CD4-positive, alpha-beta memory T cell (primary cell): ENCODE measurements at places on chromosomes 6 and 20.

DNA sequence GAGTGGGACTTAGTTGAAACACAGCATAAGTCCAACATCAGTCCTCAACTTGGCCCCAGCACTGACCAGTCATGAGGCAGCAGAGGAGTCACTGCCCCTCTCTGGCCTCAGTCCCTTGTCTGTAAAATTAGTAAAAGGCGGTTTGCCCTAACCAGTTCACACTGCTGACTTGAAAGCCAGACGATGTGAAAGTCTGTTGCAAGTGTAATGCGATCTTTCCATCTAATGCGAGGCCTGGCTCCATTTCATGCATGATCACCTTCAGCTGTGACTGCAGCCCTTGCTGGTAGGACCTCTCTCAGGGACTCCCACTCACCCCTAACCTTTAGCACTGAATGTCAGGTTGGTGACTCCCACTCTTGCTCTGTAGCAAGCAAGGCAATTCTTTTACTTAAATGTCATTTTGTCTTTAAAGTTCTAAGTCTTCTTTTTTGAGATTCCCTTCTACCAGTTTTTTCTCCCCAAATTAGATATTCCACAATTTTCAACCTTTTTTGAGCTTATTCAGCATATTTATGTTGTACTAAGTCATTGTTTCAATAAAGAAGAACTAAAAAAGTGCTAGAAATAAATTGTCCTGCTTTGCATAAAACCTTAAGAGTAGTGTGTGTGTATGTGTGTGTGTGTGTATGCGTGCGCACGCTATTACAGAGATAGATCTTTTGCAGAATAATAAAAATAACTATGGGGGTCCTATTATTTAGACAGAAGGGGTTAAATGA lies 245.5 kb downstream of the PACRG start:
- DNase-seq: no peak

GRCh38 chr20:8807480-8808201 lies 261.2 kb upstream of the PLCB4 start:
- DNase-seq: no peak

GRCh38 chr6:6749702-6750491 lies 161.4 kb downstream of the LY86 start:
- DNase-seq: no peak

DNA sequence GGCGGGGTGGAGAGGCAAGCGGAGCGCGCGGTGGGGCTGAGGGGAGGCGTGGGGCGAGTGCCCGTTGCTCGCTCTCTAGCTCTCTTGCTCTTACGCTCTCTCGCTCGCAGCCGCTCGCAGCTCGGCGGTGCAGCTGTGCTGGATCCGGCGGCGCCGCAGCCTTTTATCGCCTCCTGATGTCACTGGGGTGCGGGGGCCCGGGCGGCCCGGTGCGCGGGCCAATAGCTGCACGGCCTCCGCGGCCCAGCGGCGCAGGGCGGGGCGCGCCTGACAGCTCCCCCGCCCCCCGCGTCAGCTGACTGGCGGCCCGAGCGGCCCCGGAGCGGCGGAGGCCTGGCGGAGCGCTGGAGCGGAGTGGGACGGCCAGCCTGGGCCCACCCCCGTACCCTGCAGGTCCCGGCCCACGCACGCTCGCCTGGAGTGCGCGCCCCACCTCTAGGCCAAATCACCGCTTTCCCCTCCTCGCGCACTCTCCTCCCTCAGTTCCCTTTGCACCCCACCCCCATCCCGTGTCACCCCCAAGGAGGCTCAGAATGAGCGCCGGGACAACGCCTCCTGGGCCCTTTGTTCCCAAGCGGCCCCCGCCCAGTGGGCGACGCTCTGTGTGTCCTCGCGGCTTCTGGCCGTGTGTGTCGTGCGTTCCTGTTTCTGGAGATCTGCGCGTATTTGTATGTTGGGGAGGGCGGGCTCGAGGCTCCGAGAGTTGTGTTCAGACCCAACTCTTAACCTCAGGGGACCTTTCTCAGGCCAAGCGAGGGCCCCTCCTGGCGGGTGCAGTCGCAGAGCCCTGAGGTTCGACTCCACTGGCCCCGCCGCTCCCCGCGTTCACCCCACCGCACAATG lies at the start of gene MAFB:
TSS of gene MAFB (minus strand) at position 137 of the 843 bp plus-strand sequence. CDS start 386 bp downstream, outside the sequence.
- peak; percentile 7 for DNase-seq

DNA sequence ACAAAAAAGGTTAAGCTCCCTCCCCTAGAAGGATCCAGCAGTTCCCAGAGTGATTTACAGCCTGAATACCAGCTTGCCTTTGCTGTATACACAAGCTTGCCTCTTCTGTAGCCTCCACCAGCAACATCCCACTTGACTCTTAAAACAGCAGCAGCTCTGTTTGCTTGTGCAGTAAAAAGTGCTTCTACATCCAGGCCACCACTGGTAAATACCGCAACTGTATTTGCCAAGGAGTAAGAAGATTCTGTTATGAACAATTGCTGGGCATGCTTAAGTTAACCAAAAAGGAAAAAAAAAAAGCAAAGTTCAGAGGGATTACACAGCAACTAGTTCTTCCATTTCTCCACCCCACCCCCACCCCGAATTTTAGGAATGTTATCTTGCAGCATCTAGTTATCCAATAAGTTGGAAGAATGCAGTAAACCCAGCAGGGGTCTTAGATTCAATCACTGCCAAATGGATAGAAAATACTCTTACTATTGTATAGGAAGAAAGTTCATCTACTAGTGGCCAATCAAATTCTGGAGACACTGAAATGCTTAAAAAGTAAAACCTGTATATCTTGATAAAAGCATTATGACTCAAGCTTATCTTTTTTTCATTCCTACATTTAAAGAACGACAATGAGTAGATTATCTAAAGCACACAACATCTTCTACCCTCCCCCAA lies 4.8 kb downstream of the SALL4 start:
- no peak for DNase-seq

- DNase-seq: no peak
These were observed 86.5 kb upstream of the FYN start for GRCh38 chr6:111959766-111960165.

GRCh38 chr20:57756213-57756612 lies 46.4 kb upstream of the PMEPA1 start:
- no peak for DNase-seq

DNA sequence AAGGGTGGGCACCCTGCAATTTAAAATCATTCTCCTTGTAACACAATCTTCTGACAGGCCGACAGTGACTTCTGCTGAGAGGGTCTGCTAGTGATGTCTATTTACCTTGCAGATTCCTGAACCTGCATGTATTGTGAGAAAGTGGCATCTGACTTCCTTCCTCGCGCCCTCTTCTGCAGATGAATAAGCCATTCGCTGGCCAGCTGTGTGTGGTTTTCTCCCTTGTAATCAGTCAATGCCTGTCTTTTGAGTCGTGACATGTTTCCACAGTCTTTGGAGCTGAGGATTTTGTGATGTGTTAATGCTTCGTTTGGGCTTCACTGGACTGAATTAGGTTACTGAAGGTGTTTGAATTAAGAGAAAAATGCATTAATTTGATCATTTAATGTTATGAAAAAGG lies 125.3 kb downstream of the GRM1 start:
- no peak for DNase-seq

GRCh38 chr6:153405931-153406330 lies 274.8 kb upstream of the RGS17 start:
- DNase-seq: no peak

DNA sequence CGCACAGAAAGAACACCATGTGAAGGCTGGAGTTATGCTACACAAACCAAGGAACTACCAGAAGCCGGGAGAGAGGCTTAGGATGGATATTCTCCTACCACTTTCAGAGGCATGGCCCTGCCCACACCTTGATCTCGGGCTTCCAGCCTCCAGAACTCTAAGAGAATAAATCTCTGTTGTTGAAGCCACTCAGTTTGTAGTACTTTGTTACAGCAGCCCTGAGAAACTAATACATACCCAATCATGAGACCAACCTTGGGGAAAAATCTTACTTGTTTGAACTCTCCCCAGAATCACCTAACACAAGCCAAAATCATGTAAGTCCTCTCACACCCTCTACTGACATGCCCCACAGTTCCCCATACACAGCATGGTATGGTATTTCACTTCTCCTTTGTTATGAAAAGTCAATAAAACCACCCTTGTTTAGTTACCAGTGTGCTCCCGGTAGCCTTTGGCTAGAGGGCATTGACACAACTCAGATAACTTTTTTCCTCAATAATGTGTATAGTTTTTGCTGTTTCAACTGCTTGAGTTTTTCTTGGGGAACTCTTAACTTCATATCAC lies 40.7 kb upstream of the SLC2A12 start:
- DNase-seq: no peak

- DNase-seq: no peak
These were observed 17.3 kb downstream of the RAMACL start for GRCh38 chr6:166569206-166569605.

- no peak for DNase-seq
These were observed 22.7 kb upstream of the BMP2 start for GRCh38 chr20:6744805-6745204.

DNA sequence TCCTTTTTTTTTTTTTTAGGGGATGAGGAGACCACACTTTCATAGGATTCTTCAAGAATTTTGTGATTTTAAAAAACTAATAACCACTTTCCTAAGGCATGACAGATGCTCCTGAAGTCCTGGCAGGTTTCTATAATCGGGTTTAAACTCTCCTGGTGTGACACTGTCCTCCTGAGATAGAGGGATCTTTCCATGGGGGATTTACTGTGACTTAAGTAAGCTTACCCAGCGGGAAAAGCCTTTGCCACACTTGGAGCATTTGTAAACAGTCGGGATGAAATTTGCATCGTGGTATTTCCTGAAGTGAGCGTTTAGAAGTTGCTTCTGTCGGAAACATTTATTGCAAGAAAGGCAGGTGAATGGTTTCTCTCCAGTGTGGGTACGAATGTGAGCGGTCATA lies 16.6 kb downstream of the CTCFL start:
- no peak for DNase-seq

- DNase-seq: no peak
These were observed 66.7 kb downstream of the ZDHHC14 start for GRCh38 chr6:157447735-157448134.

GRCh38 chr6:163080228-163080627 lies 334.3 kb upstream of the QKI start:
- no peak for DNase-seq

- no peak for DNase-seq
These were observed 108.5 kb downstream of the LY86 start for GRCh38 chr6:6696867-6697531.

DNA sequence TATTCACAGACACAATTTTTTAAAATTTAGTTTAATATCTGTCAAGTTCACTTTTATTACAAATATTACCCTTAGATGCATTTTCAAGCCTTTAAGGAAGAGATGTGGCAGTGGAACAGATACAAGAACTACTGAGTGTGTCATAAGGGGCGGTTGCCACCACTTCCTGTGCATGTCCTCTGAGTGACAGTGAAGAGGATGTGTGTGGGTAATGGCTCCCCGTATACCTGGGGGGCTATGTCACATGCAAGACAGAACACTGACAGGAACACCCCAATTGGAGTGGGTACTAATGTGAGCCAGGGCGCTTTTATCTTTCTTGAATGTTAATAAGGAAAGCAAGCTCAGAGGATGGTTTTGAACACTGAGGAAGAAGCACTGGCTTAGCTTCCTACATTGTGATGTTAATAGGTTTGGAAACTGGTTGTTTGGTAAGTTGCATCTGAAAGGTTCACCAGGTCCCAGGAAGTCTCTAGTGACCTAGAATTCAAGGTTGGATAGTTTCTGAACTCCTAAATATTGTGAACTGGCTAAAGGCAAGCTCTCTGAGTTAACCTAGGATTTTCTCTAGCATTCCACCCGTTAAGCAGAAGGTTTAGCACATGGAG lies 83.4 kb upstream of the ASF1A start:
- peak; percentile 89 for DNase-seq

- DNase-seq: no peak
These were observed 328.9 kb downstream of the FARS2 start for GRCh38 chr6:5590187-5590586.

DNA sequence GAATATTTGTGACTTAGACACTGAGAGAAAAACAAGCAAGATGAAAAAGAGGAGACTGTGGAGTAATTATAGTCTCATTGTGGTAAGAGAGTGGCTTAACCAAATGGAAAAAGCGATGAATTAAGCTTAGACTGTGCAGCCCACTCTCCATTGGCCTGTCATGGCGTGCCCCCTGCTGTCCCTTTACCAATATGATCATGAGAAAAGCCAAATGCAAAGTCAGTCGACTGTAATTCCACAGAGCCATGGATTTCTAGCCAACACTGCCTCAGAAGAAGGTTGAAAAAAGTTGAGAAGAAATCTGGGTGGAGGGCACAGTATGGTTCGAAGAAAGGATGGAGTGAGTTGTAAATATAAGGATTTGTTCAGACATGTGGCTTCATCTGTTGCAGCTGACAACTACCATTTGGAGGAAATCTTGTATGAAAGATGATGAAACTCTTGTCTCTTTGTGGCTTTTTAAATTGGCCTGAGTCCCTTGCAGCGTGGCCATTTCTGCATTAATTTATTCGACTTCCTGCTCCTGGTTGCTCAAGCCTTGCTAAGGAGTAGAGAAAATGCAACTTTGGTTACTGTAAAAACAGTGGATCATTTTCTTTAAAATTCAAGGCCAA lies 251.4 kb downstream of the DOK5 start:
- DNase-seq: no peak

GRCh38 chr6:93964321-93964720 lies 545.0 kb upstream of the EPHA7 start:
- no peak for DNase-seq

DNA sequence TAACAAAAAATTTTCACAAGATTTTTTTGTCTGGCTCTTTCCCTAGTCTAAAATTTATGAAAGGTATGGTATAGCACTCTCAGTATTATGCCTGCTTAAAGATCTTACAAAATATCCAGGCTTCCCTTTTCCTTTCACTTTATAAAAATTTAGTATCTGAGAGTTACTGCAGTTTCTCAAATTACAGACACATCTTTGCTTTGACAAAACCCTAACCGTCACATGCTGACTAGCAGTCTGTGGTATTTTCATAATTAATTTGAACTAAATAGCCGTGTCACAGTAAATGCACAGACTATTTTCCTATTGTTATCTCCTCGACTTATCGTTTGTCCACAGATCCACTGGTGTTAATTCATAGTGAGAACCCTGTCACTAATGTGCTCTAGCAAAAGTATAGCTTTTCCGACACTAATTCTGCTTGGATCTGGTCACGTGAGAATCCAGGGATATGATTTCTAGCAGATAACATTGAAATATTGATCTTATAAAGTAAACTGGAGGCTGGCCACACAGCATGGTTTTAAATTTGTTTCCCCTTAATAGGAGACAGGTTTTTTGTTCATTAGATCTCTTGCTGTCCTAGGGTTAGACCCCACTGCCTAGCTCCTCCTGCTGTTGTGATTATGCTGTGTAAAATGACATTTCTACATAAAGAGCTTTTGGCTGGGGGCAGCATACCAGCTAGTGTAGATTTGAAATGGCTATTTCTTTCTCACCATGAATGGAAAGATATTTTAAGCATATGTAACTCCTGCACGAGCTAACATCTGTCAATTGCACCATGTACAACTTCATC lies 340.6 kb upstream of the SASH1 start:
- DNase-seq: no peak
